ENCODE measurements at places on chromosomes 11 and 22.

GRCh38 chr11:128453444-128454336 lies 133.7 kb downstream of the ETS1 start:
- DNase-seq: no peak

GRCh38 chr22:31852691-31853421 lies 91.5 kb upstream of the YWHAH start:
- no peak for DNase-seq

DNA sequence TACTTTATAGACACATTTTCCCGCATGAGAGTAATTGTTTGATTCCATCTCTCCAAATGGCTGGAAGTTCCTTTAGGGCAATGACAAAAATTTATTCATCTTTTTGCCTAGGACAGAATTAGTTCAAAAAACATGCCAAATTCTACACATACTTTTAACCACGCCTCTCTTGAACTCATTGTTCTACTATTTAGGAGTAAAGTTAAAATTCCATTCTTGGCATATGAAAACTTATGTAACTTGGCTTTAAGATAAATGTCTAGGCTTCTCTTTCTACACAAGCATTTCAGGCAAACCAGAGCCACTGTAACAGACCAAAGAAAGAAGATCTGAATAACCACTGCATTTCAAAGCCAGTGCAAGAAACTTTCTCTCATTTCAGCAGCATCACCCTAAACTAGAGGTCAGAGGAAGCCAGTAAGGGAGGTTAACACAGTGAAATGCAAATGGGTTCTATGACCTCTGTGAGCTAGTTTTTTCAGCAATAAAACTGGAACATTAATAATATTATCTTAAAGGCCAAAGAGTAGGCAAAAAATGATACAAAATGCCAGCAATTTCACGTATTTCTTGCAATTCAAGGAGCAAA lies 73.0 kb downstream of the RSF1 start:
- no peak for DNase-seq

- no peak for DNase-seq
Measured at GRCh38 chr11:119445850-119446249, 22.9 kb upstream of the THY1 start.

- DNase-seq: no peak
Measured at GRCh38 chr11:82183346-82183745, 550.3 kb downstream of the FAM181B start.

DNA sequence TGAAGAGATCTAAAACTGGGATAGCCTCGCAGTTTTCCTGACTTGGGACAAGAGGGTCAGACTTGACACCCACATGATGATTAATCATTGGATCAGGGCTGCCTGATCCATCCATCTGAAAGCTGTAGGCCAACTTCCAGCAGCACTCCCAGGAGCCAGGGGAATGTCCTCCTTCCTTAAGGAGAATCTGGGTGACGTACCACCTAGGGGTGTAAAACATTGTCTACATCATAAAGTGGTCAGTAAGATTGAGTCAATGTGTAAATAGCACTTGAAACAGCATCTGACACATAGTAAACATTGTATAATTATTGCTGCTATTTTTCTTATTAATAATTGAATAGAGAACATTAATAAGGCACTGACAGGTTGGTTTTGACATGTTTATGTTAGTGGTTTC lies 392.8 kb downstream of the JRKL start:
- DNase-seq: no peak

DNA sequence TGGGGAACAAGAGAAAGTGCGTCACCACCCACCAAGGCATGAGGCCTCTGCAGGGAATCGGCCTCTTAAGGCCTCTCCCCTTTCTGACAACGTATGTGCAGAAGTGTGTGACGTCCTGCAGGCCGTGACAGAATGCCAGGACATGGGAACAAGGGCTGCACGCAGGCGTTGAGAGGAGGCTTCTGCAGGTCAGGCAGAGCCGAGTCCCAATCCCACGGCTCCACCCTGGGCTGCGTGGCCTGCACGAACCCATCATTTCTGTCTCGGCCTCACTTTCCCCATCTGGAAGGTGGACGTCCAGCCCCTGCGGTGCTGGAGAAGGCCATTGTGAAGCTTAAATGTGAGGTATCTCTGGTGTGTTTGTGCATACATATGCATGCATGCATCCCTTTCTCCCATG lies 61.8 kb downstream of the SHANK2 start:
- no peak for DNase-seq

DNA sequence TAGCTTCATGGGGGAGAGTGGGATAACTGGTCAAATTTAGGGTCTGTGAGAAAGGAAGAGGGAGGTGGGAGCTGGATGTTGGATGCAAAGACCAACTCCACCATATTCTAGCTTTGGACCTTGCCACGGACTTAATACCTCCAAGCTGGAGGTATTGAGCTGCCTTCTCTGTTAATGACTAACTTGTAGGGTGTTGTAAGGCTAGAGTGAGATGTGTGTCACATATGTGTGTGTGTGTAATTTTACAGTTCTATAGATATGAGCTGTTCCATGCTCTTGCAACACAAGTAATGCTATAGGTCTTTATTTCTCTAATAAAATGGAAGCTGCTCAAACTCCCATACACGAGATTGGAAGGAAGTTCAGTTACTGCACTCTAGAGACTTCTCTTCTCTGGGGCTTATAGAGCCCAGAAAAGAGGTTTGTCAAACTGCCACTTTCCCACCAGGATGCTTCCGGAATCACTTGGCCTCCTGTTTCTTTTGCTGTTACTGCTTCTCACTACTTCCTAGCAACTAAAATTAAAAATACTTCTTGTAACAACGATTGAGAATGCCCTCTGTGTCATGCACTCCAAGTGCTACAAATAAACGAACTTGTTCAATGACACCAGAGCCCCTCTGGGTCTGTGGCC lies 16.0 kb upstream of the FJX1 start:
- no peak for DNase-seq

DNA sequence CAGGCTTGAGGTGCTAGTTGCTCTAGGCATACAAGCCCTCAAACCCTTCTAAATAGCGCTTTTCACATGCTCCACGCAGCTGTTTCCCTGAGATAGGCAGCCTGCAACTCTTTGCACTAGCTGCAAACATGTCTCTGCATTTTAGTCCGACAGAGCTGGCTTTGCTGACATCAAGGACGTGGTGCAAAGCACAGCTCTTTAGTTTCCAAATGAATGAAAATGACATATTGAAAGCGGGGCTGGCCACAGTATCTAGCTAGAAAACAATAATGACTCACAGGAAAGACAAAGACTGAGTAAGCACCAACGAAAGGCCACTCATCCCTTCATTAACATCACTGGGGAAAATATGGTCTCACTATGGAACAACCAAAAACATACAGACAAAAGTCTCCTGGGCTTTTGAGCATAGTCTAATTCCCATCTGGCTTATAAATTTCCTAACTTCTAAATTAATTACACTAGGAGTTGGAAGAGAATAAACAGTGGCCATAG lies 15.3 kb upstream of the ZC3H12C start:
- no peak for DNase-seq

GRCh38 chr11:3036419-3036818 lies 20.8 kb downstream of the CARS1 start:
- DNase-seq: no peak

- DNase-seq: no peak
Measured at GRCh38 chr11:27839226-27839913, 139.1 kb upstream of the BDNF start.

Measured in T-helper 17 cell (primary cell).